ENCODE measurements at places on chromosomes 3 and 15.

- DNase-seq, result no peak
Measured at GRCh38 chr3:68771681-68772080, 160.7 kb downstream of the TAFA4 start.

GRCh38 chr3:14764331-14765059, 54.3 kb upstream of the FGD5 start:
- no peak for DNase-seq

- no peak for DNase-seq
Measured at GRCh38 chr15:56056626-56057025, 63.2 kb upstream of the NEDD4 start.

GRCh38 chr15:95499397-95499796, 831.1 kb upstream of the NR2F2 start:
- DNase-seq, result no peak

GRCh38 chr15:96320107-96320506, 10.4 kb upstream of the NR2F2 start:
- DNase-seq, result no peak

DNA sequence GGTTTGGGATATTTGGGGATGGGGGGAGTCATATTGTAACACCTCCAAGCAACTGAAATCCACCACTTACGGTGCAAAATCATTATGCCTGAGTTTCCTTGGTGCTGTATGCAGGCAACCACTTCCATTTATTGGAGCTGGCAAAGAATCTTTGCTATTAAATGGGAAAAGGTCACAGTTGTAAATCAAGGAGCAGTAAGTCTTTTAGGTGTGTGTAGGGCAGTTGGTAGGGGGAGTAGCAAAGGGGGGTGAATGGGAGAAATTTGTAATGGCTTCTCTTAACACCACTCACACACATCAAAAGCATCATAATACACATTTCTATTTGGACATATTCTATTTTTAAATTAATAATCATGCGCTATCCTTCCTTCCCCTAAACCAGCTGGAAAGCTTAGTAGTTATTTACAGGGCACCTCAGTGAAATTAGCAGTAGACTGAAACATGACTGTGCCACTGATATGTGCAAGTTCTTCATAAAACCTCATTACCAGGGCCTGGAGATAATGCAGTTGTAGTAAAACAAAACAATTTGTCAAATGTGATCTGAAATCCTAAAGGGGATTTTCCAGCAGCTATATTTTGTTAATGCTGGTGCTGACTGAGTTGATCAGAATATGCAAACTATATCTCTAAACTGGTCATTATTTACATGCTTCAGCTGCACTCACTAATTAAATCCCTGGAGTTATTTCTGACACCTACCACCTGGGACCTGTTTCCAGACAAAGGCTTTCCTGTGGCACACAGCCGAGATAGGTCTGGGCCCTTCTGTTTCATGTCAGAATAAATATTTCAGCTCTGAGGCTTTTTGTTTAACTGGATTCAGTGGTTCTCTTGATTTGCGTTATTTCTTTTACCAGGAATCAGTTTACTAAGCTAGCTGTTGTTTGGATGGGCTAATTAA, 90.1 kb downstream of the B3GALNT1 start:
- no peak for DNase-seq

GRCh38 chr3:14823393-14823792, 4.6 kb downstream of the FGD5 start:
- no peak for DNase-seq

All from aorta (tissue), 5 donors.